Fibroblast of lung (primary cell): ENCODE measurements at places on chromosomes 12 and 14.

DNA sequence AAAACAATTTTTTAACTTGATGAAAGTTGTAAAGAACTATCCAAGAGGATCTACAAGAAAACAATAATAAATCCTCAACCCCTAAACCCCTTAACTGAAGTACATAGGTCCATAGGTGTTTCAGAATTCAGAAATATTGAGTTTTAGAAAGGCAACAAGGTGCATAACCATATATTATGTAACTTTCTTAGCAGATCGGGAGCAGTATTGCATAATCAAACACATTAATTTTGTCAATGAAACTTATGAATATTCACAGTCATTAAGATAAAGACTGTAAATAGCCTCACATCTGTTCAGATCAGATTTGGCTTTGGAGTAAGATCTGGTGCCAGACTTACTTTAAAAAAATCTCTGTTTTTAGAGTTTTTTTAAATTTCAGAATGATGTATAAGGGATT lies 647.1 kb upstream of the FLRT2 start:
- no peak overlapping the region for H3K27ac ChIP-seq
- no peaks in the 10 kb centered on the region for H3K4me1 ChIP-seq
- no peak overlapping the region for H3K4me3 ChIP-seq
- H3K36me3 ChIP-seq: no peaks in the 10 kb centered on the region

DNA sequence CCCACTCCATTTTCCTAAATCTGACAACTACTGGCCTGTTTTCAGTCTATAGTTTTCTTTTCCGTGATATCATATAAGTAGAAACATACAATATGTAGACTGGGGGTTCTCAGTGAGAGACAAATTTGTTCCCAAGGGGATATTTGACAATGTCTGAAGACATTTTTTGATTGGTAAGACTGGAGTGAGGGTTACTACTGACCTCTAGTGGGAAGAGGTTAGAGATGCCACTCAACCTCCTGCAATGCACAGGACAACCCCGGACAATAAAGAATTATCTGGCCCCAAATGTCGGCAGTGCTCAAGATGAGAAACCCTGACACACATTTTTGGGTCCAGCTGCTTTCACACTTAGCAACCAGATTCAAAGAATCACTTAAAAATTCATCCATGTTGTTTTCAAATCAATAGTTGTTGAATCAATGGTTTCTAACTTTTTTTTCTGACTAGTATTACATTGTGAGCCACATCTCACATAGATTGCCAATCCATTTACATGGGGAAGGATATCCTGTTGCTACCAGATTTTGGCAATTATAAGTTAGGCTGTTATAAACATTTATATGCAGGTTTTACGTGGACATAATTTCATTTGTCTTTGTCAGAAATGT lies 307.1 kb downstream of the RPL10L start:
- DNase-seq: peak; percentile 10
- H3K4me1 ChIP-seq: no peaks in the 10 kb centered on the region
- no peaks in the 10 kb centered on the region for H3K36me3 ChIP-seq
- H3K27ac ChIP-seq: no peak overlapping the region
- H3K4me3 ChIP-seq: no peak overlapping the region
- no peaks in the 10 kb centered on the region for H3K27me3 ChIP-seq

- no peak overlapping the region for H3K27ac ChIP-seq
- peaks cover 10% of the 10 kb centered on the region for H3K36me3 ChIP-seq
- H3K4me3 ChIP-seq: no peak overlapping the region
These were observed 31.0 kb upstream of the NPFF start for GRCh38 chr12:53538209-53538689.

DNA sequence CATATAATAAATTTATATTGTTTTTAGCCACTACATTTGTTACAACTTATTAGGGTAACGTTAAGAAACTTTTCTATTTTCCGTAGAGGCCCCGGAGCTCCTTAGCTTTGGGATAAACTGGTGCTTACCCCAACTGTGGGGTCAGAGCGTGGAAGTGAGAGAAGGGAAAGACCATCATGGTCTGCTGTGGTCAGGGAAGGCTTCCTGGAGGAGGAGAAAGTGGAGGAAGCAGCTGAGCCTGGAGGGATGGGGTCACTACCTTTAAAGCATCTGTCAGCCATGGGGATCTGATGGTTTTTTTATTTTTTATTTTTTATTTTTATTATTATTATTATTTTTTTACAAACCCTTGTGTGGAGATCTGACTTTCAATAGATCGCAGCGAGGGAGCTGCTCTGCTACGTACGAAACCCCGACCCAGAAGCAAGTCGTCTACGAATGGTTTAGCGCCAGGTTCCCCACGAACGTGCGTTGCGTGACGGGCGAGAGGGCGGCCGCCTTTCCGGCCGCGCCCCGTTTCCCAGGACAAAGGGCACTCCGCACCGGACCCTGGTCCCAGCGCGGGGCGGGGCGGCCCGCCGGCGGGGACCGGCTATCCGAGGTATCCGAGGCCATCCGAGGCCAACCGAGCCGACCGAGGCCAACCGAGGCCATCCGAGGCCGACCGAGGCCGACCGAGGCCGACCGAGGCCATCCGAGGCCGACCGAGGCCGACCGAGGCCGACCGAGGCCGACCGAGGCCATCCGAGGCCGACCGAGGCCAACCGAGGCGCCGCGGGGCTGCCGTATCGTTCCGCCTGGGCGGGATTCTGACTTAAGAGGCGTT lies 1101.2 kb upstream of the TMEM132C start:
- H3K27me3 ChIP-seq: no peaks in the 10 kb centered on the region
- H3K4me3 ChIP-seq: peak overlapping the region; percentile 58
- peak; percentile 85 for DNase-seq
- no peaks in the 10 kb centered on the region for H3K36me3 ChIP-seq

- H3K4me1 ChIP-seq: no peaks in the 10 kb centered on the region
- H3K27ac ChIP-seq: no peak overlapping the region
- no peaks in the 10 kb centered on the region for H3K36me3 ChIP-seq
- no peak overlapping the region for H3K4me3 ChIP-seq
- H3K27me3 ChIP-seq: no peaks in the 10 kb centered on the region
- DNase-seq: no peak
These were observed 38.9 kb downstream of the NELL2 start for GRCh38 chr12:44837114-44837755.

- H3K4me3 ChIP-seq: no peak overlapping the region
- H3K27ac ChIP-seq: no peak overlapping the region
- no peaks in the 10 kb centered on the region for H3K4me1 ChIP-seq
- H3K27me3 ChIP-seq: peaks cover 15% of the 10 kb centered on the region
These were observed 9.6 kb downstream of the ZDHHC22 start for GRCh38 chr14:77131871-77132486.

GRCh38 chr12:52899338-52900035 lies 5.4 kb downstream of the KRT8 start:
- H3K27ac ChIP-seq: no peak overlapping the region
- H3K4me1 ChIP-seq: no peaks in the 10 kb centered on the region
- no peak for DNase-seq
- peaks cover 2% of the 10 kb centered on the region for H3K27me3 ChIP-seq

GRCh38 chr14:92719890-92720323 lies 28.5 kb downstream of the LGMN start:
- no peak for DNase-seq
- no peak overlapping the region for H3K4me3 ChIP-seq
- H3K36me3 ChIP-seq: no peaks in the 10 kb centered on the region
- H3K27ac ChIP-seq: no peak overlapping the region

DNA sequence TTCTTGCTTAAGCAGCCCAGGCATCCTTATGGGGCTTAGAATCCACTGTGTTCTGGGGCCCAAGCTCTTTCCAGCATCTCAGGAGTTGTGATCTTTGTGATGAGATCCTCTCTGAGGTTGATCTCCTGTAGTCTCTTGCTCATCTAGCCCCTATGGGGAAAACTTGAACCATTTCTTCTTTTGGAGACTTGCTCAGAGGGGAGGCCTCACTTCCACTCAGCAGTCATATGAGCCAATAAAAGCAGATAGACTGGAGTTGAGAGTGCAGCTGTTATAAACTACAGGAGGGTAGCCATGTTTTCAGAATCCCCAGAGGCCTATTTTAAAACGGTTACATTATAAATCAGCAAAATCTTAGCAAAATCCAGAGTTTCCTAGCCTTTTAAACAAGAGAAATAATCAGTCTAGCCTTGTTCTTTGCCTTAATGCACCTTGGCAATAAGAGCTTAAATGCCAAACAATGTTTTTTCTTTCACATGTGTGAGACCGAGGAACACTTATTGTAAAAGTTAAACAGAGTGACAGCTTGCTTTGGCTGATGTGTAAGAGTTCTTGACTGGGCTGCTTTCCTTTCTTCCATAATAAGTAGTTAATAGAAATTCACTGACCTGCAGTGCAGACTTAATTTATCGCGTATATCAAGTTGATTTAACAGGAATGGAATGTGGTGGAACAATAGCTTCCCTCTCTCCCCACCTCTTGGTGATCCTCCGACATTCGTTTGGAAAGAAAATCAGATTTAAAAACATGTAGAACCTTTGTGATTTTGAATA lies 168.3 kb downstream of the NEDD1 start:
- no peak overlapping the region for H3K27ac ChIP-seq
- DNase-seq: peak; percentile 79
- H3K4me3 ChIP-seq: no peak overlapping the region

DNA sequence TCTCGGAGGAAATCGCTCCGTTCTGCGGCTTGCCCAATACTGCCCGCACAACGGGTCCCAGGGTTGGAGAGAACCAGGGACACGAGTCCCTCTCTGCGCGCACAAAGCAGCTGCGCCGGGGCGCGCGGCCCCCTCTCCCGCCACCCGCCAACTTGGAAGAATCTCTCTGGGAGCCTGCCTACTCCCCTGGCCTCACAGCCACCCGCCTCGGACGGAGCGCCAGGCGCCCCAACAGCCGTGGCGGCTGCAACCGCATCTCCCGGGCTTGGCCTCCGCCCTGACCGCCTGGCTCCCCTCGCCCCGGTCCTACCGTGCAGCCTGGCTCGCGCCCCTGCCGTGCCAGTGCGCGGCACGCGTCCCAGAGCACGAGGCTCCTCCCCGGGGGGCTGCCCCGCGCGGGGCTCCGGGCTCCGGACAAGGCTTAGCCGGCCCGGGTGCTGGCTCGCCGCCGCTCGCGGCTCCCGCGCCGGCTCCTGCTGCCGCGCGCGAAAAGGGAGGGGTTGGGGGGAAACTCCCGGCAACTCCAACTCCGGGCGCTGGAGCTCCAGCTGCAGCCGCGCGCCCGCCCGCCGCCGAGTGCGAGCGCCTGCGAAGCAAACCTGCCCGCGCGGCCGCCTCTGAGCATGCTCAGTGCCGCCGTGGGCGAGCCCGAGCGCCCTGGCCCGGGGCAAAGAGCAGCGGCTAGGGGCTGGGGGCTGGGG lies at the start of gene STXBP6:
Gene STXBP6 (minus strand): TSS at position 580 of the 701 bp plus-strand sequence. CDS start 75,329 bp downstream, outside the sequence.
- H3K4me3 ChIP-seq: peak within 1 kb of the TSS; percentile 66
- no peaks in the 10 kb centered on the region for H3K27me3 ChIP-seq
- peak; percentile 61 for DNase-seq
- H3K4me1 ChIP-seq: no peaks in the 10 kb centered on the region
- peak within 1 kb of the TSS; percentile 38 for H3K27ac ChIP-seq

GRCh38 chr14:45698462-45699134 lies 445.6 kb upstream of the MIS18BP1 start:
- no peaks in the 10 kb centered on the region for H3K36me3 ChIP-seq
- no peaks in the 10 kb centered on the region for H3K27me3 ChIP-seq
- DNase-seq: no peak
- H3K4me1 ChIP-seq: no peaks in the 10 kb centered on the region
- H3K4me3 ChIP-seq: no peak overlapping the region
- no peak overlapping the region for H3K27ac ChIP-seq

DNA sequence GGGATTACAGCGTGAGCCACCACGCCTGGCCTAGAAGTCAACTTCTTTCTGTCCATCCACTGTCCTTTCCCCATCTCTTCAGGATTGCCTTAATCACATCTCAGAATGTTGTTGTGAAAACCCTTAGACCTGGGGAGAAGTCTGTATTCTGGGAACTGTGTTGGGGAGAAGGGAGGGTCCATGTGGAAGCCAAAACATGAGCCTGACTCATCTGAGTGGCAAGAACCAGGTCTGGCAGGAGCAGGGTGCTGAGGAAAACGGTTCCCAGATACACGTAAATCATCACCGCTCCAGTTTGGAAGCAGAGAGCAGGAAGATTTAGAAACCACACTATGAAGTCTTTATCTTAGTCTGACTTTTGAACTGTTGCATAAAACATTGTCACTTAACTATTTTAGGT lies 245.6 kb upstream of the RGS6 start:
- no peak overlapping the region for H3K4me3 ChIP-seq
- peak; percentile 87 for DNase-seq
- no peaks in the 10 kb centered on the region for H3K27me3 ChIP-seq
- H3K4me1 ChIP-seq: peaks cover 2% of the 10 kb centered on the region

GRCh38 chr14:52936437-52936836 lies 14.4 kb downstream of the FERMT2 start:
- no peaks in the 10 kb centered on the region for H3K36me3 ChIP-seq
- no peak overlapping the region for H3K4me3 ChIP-seq
- H3K27ac ChIP-seq: no peak overlapping the region
- H3K4me1 ChIP-seq: peaks cover 11% of the 10 kb centered on the region
- no peak for DNase-seq

- H3K36me3 ChIP-seq: no peaks in the 10 kb centered on the region
- no peak overlapping the region for H3K4me3 ChIP-seq
- no peak overlapping the region for H3K27ac ChIP-seq
- no peak for DNase-seq
- H3K4me1 ChIP-seq: peaks cover 4% of the 10 kb centered on the region
These were observed 31.4 kb downstream of the ETNK1 start for GRCh38 chr12:22656376-22656775.

GRCh38 chr12:9391815-9392214 lies 183.6 kb upstream of the PZP start:
- H3K27ac ChIP-seq: no peak overlapping the region
- no peaks in the 10 kb centered on the region for H3K27me3 ChIP-seq
- no peaks in the 10 kb centered on the region for H3K36me3 ChIP-seq
- no peaks in the 10 kb centered on the region for H3K4me1 ChIP-seq

- no peaks in the 10 kb centered on the region for H3K4me1 ChIP-seq
- no peak overlapping the region for H3K27ac ChIP-seq
- no peaks in the 10 kb centered on the region for H3K36me3 ChIP-seq
- DNase-seq: no peak
These were observed 2.7 kb upstream of the ASPG start for GRCh38 chr14:104082807-104083206.

DNA sequence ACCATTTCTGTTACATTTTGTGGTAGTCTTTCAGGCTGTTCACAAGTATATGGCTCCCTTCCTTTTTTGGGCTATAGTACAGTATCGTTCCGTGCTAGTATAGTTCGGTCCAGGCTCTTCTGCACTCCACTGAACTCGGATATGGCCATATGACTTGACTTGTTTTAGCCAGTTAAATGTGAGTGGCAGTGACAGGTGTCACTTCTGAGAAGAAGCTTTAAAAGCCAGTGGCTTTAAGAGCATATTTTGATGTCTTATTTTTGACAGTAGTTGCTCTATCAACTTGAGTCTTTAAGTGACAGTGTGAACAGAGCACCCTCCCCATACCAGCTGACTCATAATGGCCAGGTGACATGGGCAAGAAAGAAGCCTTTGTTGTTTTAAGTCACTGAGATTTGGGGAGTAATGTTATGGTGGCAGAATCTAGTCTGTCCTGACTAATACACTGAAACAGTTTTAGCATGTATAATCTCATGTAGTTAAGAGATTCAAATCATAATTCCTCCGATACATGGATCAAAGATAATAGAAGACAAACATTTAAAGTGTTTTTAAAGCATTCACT lies 64.6 kb downstream of the ANO4 start:
- no peak for DNase-seq
- no peaks in the 10 kb centered on the region for H3K27me3 ChIP-seq
- no peaks in the 10 kb centered on the region for H3K36me3 ChIP-seq
- H3K27ac ChIP-seq: no peak overlapping the region

GRCh38 chr12:2844786-2845185 lies 10.0 kb upstream of the NRIP2 start:
- DNase-seq: no peak
- no peaks in the 10 kb centered on the region for H3K27me3 ChIP-seq
- H3K36me3 ChIP-seq: no peaks in the 10 kb centered on the region
- H3K4me3 ChIP-seq: no peak overlapping the region
